Liver (tissue), 10 donors: ENCODE measurements at places on chromosomes 6 and 20.

GRCh38 chr6:117483645-117484016, 1.2 kb downstream of the DCBLD1 start:
- no peak for DNase-seq

DNA sequence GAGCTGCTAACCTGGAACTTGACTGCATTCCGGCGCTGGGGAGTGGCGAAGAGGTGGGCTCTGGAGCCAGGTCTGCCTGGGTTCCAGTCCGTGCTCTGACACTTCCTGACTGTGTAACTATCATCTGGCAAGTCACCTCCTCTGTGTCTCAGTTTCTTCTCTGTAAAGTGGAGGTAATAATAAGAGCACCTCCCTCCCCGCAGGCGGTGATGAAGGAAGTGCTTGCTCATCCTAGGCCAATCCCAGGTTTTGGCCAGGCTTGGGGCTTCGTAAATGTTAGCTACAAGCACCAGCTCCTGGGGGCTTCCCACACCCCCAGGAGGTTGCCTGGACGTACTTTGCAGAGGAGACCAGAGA, 32.8 kb downstream of the SNAI1 start:
- no peak for DNase-seq

- no peak for DNase-seq
Observed at GRCh38 chr6:156125844-156126243, 651.3 kb upstream of the ARID1B start.

- no peak for DNase-seq
Observed at GRCh38 chr6:146202570-146202969, 173.7 kb downstream of the GRM1 start.

- no peak for DNase-seq
Observed at GRCh38 chr20:16828666-16829305, 80.6 kb downstream of the OTOR start.

- no peak for DNase-seq
Observed at GRCh38 chr6:106513808-106514582, 115.3 kb downstream of the RTN4IP1 start.

GRCh38 chr6:24574809-24575208, 71.2 kb downstream of the KIAA0319 start:
- DNase-seq = no peak

- peak; percentile 14 for DNase-seq
Observed at GRCh38 chr6:168420084-168420483, 20.9 kb upstream of the SMOC2 start.

- DNase-seq = no peak
Observed at GRCh38 chr6:42390228-42390934, 61.3 kb downstream of the TRERF1 start.

- DNase-seq = no peak
Observed at GRCh38 chr6:137191670-137192069, 18.2 kb upstream of the IL22RA2 start.

DNA sequence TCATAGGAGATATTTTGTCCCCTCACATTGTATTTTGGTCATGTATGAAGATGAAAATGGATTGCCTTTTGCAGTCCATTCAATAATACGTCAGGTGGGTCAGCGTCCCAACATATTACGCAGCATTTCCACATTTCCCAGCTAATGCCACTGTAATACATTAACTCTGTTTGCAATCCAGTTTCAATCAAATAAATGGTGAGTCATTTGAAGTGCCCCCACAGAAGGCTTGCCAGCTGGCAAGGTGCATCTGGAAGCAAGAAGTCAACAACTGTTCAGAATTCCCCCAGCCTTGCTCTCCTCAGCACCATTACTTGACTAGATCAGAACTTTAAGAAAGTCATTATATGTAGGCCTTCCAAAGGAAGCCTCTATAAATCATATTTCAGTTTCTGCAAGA, 50.4 kb downstream of the PHACTR1 start:
- no peak for DNase-seq

GRCh38 chr20:62339647-62340062, 27.5 kb downstream of the LAMA5 start:
- DNase-seq = no peak

DNA sequence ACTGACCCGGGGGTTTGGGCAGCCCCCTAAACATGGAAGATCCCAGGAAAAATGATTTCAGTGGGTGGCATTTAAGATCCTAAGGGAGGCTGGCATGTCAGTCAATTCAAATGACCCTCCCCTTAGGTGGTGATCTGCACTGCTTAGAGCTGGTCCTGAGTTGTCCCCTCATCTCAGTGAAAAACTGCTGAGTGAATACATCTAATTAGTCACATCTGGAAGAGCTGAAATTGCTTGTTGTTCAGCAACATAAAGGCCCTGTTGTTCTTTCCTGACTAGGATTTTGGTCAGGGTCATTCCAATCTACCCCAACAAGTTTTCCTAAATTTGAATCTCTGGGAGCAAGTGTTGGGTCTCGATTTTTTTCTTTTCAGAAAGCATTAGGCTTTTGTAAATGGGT, 126.4 kb downstream of the LCA5 start:
- DNase-seq = no peak

GRCh38 chr20:33793011-33793931, 17.9 kb upstream of the CHMP4B start:
- no peak for DNase-seq

DNA sequence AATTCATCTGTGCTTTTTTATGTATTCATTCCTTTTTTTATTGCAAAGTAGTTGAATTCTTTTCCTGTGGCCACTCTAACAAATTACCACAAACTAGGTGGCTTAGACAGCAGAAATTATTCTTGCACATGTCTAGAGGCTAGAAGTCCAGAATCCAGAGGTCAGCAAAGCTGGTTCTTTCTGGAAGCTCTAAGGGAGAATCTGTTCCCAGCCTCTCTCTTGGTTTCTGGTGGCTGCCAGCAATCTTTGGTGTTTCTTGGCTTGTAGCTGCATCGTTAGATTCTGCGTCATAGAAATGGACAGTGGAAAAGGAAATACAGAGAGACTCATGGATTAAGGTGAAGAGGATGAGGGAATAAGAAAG, 39.3 kb downstream of the GSTA2 start:
- no peak for DNase-seq

GRCh38 chr6:158758451-158758860, 60.7 kb downstream of the EZR start:
- no peak for DNase-seq

GRCh38 chr20:46357030-46357514, 48.8 kb upstream of the CDH22 start:
- DNase-seq = no peak
